Nucleus accumbens (tissue), 56 donors: ENCODE measurements at places on chromosomes 1 and 21.

DNA sequence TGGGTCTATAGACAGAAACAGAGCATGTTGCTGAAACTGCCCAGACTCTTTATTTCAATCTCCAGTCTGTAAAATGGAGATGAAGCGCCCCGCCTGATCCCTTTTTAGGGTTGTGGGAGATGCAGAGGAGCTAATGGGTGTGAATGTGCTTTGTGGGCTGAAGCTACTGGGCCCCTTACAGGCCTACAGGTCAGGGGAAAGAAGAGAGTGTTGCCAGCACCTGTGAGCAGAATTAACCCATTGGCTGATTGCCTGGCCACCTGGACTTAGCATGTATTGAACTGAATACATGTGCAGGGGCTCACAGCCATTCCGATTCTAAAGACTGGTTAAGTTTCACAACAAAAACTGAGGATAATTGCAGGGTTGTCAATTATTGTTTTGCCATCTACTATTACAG lies 13.9 kb upstream of the ATF3 start:
- DNase-seq, result no peak

- DNase-seq, result no peak
These were observed 1.1 kb downstream of the USP48 start for GRCh38 chr1:21781815-21782348.

DNA sequence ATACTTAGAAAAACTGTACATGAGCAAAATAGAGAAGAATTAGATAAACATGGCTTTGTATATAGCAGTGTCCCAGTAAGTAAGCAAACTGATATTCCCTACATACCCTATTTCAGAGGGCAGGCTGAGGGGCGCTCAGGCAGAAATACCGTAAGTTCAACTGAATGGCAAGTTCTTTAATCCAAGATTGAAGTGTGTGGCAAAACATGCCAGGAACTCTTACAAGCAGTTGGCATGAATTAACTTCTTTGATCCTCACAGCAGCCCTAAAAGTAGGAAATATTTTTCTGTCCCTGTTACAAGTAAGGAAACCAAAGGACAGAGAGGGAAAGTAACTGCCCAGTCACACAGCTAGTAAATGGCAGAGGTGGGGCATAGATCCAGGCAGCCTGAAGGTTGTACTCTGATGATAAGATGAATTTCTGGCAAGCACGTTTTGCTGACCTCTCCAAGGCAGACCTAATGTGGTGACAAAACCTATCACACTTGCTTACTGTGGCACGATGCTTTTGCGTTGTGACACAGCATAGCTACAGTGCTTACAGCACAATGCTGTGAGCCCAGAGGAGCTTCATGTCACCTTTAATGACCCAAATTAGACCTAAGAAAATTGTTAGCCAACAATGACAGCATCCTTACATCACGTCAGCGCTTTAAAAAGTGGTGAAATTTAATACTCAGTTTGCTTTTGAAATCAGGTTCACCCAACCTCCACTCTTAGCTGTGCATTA lies 35.0 kb upstream of the THEM4 start:
- DNase-seq, result no peak

GRCh38 chr1:172894349-172895049 lies 156.2 kb downstream of the TNFSF18 start:
- no peak for DNase-seq

DNA sequence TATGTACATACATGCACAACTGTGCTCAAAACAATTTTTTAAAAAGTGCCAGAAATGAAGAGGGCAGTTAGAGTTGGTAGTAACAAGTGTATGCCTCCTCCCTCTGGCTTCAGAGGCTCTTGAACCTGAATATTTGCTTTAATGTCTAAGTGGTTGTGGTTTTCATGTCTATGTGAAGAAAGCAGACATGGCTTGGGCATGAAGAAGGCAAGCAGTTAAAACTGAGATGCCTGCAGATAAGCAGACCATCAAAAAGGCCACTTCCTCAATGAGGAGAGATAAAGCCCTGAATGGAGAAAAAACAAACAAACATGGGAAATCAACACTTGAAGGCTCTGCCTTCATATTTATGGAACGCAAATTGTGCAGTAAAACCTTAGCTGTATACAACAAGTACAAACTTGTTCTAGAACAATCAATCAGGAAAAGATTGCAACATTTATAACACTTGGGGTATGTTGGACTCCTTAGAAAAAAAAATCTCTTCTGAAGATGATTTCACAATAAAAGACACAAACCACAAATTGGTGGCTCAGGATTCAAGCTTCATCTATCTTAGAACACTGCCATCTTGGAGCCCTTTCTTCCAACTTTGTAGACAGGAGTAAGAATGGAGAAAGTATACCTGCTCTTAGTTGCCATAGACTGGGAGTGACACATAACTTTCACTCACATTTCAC lies 52.7 kb upstream of the PLA2G4A start:
- no peak for DNase-seq

- DNase-seq, result no peak
These were observed 215.9 kb downstream of the TOMM20 start for GRCh38 chr1:234912548-234913277.

- no peak for DNase-seq
These were observed 3.0 kb downstream of the GPN2 start for GRCh38 chr1:26887125-26887524.

- DNase-seq, result no peak
These were observed 50.3 kb upstream of the USP1 start for GRCh38 chr1:62386351-62387121.

DNA sequence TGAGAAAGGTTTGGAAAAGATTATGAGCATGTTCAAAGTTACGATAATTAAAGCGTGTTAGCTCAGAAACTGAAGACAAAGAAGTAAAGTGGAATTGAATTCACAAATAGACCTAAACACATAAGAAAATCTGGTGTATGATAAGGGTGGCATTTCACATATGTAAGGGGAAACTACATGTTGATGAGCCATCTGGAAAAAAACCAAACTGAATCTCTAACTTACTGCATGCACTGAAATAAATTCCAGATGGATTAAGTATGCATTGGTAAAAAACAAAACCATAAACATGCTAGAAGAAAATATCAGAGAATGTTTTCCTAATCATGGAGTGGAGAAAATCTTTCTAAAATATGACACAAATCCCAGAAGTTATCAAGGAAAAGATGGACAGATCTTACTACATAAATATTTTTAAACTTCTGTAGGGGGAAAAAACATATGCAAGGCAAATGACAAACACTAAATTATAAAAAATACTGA lies 34.0 kb upstream of the CTPS1 start:
- no peak for DNase-seq

DNA sequence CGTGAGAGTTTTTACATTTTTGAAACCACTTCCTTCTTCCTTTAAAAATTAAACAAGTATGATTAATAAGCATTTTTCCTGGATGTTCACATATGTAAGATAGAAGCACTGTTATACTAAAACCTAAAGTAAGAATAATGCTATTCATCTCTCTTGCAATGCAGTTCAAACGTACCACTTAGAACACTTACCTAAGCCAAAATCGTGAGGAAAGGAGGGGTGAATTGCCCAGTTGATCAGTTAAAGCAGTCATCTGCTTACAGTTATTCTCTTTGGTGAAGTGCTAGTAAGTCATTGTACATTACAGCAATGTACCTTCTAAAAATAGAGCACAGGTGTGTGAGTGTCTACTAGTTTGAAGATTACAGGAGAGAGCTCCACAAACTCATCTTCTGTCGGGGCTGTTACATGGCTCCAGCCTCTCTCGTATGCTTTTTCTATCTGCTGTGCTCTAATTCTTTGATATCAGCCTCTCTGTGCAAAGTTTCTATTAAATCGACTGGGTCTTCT lies 3.4 kb downstream of the NCAM2 start:
- no peak for DNase-seq

- no peak for DNase-seq
These were observed 12.7 kb downstream of the DHCR24 start for GRCh38 chr1:54874079-54874830.

DNA sequence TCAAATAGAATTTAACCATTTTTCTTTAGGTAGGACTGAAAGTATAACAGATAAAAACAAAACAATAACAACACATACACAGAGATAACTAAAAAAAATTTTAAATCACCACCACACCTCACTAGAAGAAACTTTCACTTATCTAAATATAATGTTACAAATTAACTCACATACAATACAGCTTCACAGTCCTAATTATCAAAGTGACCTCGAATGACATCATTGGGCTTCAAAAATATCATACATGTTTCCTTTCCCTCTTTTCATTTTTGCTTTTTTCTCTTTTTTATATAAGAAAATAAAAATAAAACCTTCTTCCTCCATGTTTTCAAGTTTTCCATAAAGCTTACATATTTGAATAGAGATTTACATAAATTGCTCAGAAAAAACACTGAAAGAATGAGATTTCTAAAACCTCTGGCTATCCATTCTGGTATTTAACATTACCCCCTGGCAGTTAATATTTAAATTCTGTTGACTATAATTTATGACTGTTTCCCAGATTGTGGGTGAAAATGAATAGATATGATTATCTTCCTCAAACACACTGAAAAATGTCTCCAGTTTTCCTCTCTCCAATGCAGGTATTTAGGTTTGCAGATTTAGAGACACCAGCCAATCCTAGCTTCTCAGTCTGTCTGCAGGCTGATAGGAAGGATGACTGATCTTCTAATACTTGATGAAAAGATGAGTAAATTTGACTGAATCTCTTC lies 40.5 kb upstream of the SLC19A2 start:
- no peak for DNase-seq

- DNase-seq, result no peak
These were observed 29.0 kb downstream of the ZSWIM5 start for GRCh38 chr1:45177452-45177851.

- no peak for DNase-seq
These were observed 98.2 kb upstream of the C1orf87 start for GRCh38 chr1:60171801-60172200.
